NCI-H82 (cell line): ENCODE measurements at places on chromosomes 11 and 22.

DNA sequence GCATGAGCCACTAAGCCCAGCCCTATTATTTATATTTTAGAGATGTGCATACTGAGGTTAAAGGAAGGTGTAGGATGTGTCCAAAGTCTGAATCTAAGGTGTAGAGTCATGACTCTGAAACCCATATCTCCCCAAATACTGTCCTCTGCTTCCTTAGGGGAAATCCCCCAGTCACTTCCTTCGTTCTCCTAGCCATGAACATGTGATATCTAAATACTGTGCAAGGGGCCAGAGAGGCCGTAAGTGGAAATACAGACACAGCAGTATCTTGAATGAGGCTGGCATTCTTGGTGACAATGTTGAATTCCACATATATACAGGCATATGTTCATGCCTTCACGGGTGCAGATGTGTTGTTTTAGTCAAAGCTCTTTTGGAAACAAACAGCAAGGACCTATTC is 21.3 kb upstream of the PATZ1 start:
- DNase-seq, result no peak

DNA sequence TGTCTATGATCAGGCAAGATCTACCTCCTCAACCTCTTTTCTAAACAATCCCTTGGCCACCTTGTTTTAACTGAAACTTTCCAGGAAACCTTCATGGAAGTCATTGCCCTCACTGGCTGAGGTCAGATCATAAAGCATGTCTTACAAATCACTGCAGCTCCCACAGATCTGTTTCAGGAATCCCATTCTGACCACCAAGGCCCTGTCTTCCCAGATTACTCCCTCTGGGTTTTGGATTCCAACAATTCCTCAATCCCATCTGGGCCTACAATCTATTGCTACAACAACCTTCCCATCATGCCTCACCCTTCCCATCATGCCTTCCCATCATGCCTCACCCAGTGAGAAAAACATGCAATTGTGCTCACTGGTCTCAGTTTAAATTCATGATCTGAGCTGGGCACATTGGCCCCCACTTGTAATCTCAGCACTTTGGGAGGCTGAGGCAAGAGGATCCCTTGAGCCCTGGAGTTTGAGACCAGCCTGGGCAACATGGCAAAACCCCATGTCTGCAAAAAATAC is 15.9 kb downstream of the ADAMTS15 start:
- DNase-seq, result no peak

DNA sequence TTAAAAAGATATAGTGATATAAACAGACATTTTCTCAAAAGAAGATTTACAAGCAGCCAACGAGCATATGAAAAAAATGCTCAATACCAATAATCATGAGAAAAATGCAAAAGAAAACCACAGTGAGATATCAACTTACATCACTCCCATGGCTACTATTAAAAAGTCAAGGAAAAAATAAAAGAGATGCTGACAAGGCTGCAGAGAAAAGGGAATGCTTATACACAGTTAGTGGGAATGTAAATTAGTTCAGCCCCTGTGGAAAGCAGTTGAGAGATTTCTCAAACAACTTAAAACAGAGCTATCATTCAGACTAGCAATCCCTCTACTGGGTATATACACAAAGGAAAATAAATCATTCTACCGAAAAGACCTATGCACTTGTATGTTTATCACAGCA is 97.1 kb upstream of the CARD18 start:
- no peak for DNase-seq

DNA sequence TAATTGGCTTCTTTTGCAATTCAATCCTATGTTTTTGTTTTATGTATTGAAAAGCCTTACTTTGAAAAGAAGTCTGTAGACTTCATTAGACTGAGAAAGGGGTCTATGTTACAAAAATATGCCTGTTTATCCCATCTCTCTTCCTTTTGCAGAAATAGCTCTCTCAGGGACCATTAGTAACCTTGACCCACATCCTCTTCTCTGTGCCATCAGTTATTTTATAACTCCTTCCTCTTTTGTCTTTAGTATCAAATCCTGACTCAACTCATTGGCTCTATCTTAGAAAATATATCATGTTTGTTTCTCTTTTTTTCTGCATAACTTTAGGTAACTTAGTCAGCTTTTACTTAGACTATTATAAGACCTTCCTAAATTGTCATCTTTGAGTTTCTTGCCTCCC is 20.3 kb downstream of the ZC3H12C start:
- DNase-seq, result no peak

- no peak for DNase-seq
Observed at GRCh38 chr11:119205080-119205479, 1.1 kb upstream of the CBL start.

- no peak for DNase-seq
Observed at GRCh38 chr11:46299451-46299961, 22.0 kb downstream of the CREB3L1 start.

GRCh38 chr22:32864041-32864440 is 62.5 kb downstream of the TIMP3 start:
- DNase-seq, result no peak

DNA sequence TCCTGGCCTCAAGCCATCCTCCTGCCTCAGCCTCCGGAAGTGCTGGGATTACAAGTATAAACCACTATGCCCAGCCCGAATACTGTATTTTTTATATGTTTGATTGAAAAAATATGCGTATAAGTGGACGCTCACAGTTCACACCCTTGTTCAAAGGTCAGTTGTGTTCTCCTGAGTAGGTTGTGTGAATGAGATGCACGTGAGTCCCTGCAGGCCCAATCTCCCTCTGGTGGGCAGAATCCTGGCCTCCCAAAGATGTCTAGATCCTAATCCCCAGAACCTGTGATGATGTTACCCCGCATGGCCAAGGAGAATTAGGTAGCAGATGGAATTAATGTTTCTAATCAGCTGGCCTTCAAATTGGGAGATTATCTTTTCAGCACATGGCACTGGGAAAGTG is 41.9 kb downstream of the CTTN start:
- DNase-seq, result peak; percentile 88

DNA sequence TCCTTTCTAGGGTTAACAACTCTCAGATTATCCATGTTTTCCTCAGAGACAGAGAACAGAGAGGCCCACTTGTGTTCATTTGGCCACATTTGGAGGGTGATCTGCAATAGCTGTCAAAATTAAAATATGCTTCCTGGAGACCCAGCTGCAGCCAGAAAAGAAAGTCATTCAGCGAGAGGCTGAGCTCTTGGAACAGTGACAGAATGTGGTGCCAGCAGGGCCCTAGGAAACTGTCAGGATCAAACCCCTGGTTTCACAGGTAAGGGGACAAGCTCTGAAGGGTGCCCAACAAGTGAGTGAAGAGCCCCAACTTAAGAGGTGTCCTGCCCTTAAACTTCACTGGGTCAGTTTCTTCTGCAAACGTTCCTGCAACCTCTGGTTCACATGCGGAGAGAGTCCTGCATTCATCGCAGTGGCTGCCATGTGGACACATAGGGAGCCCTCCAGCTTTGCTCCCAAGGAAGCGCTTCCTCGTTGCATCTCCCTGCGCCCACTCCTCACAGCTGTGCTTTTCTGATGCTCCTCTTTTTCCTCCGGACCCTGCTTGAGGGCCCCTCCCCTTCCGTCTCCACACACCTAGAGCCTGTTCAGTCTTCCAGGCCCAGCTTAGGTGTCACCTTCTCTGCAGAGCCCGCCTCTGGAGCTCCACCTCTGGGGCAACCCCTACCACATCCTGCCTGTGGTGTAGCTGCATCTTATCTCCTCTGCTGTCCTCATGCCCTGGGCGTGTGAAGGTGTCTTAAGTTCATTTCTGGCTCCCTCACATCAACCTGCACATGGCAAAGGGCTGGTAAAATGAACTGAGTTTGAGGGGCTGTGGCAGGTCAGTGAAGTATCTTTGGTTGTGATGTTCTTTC is 3.9 kb downstream of the UCP3 start:
- DNase-seq, result no peak

DNA sequence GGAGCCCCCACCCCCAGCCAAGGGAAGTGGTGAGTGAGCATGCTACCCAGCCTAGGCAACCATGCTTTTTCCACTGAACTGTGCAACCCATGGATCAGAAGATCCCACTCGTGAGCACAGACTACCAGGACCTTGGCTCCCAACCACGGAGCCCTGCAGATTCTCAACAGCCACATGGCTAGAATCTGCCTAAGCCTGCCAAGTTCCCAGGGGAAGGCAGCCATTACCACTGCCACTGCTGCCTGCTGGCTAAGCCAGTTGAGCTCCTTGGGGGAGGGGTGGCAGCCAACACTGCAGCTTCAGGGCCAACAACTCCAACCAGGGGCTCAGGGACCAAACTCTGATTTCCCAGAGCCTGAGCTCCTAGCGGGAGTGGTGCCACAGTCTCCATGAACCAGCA is 195.8 kb downstream of the DLG2 start:
- DNase-seq, result peak; percentile 28

- peak; percentile 39 for DNase-seq
Observed at GRCh38 chr22:50612528-50613221, 12.1 kb downstream of the MAPK8IP2 start.

GRCh38 chr11:122758339-122758738 is 80.0 kb upstream of the CRTAM start:
- DNase-seq, result peak; percentile 0

- no peak for DNase-seq
Observed at GRCh38 chr22:33680632-33681031, 239.6 kb downstream of the LARGE1 start.

GRCh38 chr11:45089676-45090499 is 56.6 kb upstream of the PRDM11 start:
- peak; percentile 59 for DNase-seq

GRCh38 chr22:27144321-27144720 is 486.9 kb downstream of the MIAT start:
- no peak for DNase-seq

DNA sequence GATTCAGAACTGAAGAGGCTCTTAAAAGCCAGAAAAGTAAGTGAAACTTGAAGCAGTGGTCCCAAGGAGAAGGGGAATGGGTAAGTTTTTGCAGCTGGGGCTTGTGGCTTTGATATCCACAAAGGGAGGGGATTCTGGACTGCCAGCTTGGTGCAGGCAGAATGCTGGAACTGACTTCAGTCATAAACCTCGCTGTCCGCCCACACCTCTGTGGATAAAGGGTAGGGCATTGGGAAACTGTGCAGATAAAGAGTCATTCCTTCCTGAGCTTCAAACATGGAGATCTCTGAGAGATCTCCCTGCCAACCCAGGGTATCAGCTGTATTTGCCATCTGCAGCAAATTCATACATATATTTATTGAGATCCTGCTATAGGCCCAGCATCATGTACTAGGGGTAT is 124.3 kb upstream of the OR9Q1 start:
- DNase-seq, result no peak

DNA sequence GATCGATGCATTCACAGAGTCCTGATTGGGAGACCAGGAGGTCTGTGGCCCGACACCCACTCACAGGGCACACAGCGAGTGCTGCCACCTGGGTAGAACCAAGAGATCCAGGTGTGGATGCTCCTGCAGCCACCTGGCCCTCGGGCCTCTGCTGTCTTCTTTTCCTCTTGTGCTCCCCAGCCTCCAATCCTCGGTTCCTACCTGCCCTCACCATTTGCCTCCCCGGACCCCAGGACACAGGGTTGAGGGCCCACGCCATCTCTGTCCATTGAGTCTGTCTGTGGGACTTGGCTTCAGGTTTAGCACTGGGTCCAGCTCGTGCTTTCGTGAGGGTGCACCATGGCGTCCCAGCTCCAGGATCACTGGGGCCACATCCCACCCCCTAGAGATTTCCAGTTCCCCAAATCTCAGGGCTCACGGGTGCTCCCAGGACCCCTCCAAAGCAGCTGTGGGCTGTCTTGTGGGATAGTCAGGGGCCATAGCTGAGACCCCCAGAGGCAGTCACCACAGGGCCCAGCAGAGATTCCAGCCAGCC is 591.1 kb downstream of the BRD1 start:
- DNase-seq, result no peak

DNA sequence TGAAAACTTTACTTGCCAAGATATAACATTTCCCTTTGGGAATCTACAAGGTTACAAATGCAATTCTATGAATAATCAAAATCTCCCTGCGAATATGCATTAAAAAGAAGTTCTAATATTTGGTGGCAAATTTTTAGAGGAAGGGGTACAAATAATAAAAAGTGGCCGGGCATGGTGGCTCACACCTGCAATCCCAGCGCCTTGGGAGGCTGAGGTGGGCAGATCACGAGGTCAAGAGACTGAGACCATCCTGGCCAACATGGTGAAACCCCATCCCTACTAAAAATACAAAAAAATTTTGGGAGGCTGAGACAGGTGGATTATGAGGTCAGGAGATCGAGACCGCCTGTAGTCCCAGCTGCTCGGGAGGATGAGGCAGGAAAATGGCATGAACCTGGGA is 47.0 kb downstream of the ZNF280B start:
- no peak for DNase-seq

- DNase-seq, result peak; percentile 83
Observed at GRCh38 chr11:129364143-129364654, 11.4 kb upstream of the BARX2 start.

- peak; percentile 76 for DNase-seq
Observed at GRCh38 chr11:18775492-18776292, 15.9 kb downstream of the PTPN5 start.

DNA sequence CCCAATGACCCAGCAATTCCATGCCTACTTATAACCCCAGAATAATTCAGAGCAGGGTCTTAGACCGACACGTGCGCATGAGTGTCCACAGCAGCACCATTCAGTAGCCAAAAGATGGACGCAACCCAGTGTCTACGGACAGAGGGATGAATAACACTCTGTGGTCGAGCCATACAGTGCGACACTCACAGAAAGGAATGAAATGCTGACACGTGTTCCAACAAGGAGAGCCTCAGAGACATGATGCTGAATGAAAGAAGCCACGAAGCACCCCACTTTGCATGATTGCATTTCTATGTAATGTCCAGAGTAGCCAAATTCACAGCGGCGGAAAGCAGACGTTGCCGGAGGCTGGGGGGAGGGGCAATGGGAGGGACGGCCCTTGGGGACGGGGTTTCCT is 134.4 kb downstream of the CTTN start:
- DNase-seq, result no peak

GRCh38 chr11:122309262-122309925 is 193.4 kb upstream of the BLID start:
- no peak for DNase-seq

DNA sequence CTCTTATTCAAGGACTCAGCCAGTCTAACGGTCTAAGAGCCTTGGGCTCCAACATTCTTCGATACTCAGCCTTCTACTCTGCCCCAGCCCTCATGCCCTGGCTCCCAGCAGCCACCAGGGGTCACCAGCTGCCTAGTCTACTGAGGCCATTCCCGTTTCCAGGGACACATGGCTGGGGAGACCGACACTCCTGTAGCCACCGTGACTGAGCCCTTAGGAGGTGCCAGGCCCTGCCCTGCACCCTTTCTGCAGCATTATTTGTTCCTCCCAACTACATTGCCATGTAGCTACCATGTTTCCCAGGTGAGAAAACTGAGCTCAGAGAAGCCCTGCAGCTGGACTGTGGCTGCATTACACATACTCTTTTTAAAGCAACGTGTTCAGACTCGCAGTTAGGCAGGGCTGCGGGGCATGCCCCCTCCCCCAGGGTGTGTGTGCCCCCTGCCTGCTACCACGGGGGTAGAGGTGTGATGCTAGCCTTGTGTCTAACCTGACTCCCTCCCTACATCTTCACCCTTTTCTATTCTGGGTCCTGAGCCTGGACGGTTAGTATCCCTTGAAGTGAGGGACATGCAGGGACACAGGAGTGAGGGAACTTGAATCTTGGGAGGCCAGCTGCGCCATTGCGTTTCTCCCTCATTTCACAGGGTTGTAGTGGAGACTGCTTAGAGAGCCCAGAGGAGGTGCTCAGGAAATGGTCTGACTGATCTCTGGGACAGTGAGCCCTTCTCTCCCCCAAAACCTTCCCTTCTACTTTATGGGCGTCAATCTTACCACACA is 17.5 kb downstream of the ATG16L2 start:
- peak; percentile 88 for DNase-seq
